ENCODE measurements at places on chromosomes 1 and 21.

GRCh38 chr1:236141447-236142252 is 689 bp upstream of the GPR137B start:
- no peak for DNase-seq

- no peak for DNase-seq
Measured at GRCh38 chr1:31348449-31348848, 24.4 kb downstream of the FABP3 start.

DNA sequence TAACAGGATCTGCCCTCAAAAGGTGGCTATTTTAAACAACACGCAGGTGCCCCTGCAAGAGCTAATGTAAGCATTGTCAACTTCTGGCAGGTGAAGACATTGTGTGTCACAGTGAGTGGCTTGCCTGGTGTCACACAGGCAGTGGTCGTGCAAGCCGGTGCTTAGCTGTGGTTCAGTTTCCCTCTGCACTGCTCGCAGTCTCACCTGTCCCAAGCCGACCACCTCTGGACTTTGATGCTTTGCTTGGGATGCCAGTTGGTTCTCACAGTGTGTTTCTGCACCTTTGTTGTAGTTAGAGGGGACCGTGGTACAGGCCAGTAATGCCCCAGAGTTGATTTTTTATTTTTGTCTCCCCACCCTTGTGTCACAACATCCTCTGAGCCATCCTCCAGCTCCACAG is 85.2 kb downstream of the UCK2 start:
- no peak for DNase-seq

DNA sequence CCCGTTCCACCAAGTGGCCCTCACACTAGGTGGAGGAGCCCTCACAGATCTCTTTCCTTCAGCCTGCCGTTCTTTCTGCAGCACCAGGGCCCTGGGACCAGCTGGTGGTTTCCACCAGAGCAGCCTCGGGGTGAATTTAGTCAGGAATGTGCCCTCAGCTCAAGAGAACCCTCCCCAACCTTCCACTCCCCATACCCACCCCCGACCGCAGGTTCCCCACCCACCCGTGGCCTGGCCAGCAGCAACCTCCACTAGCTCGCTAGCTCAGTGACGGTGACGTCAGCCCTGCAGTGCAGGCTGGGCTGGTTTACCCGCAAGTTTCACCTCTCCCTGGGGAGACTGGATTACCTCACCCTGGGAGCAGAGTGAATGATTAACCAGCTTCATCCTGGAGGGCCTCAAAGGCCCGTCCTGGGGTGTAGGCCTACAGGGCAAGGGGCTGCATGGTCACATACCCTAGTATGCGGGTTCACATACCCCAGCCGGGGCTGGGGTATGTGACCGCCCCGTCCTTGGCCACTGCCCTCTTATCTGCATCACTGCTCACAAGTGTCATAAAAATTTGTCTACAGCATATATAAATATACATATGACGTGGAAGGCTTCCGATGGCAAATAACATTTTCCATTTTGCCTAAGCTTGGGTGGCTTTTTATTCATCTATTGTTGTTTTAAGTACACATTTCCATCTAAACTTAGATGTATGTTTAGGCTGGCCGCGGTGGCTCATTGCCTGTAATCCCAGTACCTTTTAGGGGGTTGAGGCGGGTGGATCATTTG is 24.5 kb downstream of the ELF3 start:
- peak; percentile 85 for DNase-seq

DNA sequence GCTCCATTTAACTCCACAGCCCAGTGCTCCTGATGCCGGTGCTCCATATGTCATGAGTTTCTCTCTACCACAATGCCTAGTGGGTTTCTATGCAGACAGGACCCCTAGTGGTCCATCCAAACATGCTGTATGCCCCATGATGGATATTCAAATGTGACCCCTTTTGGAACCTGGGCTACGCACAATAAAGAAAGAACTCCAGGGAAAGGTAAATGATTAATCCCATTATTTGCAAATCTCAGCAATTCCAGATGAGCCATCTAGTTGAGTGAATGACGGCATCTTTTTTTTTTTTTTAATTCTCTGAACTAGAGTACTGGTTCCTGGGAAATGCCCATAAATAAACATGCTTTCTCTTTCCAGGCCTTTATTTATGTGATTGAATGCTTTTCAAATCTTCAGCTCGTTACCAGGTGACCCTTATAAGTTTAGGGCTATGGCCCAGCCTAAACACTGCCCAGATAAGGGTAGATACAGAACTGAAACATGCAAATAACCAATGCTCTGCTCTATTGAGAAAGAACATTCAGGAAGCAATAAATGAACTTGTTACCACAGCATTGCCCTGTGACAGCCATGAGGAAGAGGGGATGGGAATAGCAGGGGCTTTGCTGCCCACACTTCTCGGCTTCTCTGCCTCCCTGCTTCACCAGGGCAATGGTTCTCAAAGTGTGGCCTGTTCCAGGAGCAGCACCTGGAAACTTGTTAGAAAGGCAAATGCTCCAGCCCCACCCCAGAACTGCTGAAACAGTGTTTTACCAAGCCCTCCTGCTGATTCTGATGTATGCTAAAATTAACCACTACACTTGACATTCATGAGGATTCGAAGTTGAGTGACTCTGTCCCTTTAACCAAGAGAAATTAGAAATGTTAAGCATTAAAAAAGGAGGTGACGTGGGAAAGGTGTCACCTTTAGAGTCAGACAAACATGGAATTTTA is 151.7 kb downstream of the SEC16B start:
- no peak for DNase-seq

DNA sequence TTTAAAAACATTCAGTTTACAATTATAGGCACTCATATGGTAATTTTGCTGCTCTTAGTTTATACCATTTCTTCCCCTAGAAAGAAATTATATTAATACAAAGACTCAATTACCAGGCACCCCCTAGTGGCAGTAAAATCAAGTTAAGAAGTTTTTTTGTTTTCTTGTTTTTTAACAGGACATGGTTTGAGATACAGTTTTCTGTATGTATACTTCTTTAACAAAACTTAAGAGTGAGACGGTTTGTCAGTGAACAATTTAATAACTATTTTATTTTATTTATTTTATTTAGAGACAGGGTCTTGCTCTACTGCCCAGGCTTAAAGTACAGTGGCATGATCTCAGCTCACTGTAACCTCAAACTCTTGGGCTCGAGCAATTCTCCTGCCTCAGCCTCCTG is 224.6 kb downstream of the FAF1 start:
- no peak for DNase-seq

Measured in tibial artery (tissue), 4 donors.